ENCODE measurements at places on chromosomes 11 and 22. TPM values are rescaled to one million over a fixed set of nuclear protein-coding genes. Genes with fewer than 3 reads are reported as not detected.

GRCh38 chr11:2428322-2428795 lies 16.0 kb downstream of the TRPM5 start:
- DNase-seq, result peak; percentile 77

GRCh38 chr11:47469361-47470179 lies 20.6 kb upstream of the RAPSN start:
- DNase-seq, result no peak

DNA sequence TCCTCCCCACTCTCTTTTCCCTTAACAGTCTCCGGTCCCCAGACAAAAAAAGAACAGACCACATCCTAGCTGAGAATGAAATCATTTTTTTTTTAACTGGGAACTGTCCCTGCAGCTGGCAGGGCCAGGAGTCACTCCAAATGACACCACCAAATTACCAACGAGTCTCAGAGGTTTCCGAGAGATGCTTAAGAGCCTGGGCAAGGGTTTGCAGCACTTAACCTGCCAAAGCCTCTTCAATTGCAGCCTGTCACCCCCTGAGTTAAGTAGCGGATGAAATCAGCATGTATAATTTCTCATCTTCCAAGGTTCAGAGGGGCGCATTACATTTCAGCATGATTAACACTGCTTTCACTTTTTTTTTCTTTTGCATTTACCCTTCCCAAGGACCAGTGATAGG lies 71.8 kb downstream of the TENM4 start:
- no peak for DNase-seq

DNA sequence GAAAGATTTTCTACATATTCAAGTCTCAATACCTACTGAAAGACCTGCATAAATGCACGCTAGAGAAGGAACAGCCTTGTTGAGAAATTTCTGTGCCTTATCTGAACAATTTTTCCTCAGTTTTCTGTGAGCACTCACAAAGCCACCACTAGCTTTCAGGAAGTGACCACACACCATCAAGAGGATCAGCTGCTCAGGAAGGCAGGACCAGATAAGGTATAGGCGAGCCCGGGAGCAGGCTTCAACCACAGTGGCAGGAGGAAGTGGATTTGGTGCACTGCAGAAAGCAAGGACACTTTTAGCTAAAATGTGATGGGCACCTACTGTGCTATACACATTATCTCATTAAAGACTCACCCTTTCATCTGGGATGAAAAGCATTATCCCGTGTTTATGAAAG lies 220.8 kb downstream of the RAB38 start:
- no peak for DNase-seq

DNA sequence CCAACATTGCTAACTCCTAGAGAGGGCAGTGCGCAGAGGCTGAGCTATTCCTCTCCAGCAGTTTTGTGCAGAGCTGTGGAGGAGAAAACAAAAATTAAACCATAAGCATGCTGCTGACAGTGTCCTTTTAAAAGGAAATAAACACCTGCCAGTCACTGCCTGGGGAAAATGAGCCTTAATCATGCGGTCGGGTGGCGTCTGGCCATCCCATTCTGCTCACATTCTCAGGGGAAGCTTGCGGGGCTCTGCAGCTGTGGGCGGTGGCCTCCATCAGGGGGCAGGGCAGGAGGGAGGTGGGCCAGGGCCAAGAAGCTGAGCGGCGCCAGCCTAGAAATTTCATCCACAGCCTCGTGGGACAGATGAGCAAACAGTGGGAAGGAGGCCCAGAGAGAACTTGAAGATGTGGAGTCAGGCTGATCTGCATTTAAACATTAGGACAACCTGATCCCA lies 71.0 kb upstream of the TP53I11 start:
- DNase-seq, result no peak

GRCh38 chr11:64923944-64924909 lies at the start of gene PPP2R5B:
TSS of gene PPP2R5B (plus strand) at chr11:64924689. CDS start at chr11:64925735, 1,046 bp downstream.
- peak; percentile 93 for DNase-seq

DNA sequence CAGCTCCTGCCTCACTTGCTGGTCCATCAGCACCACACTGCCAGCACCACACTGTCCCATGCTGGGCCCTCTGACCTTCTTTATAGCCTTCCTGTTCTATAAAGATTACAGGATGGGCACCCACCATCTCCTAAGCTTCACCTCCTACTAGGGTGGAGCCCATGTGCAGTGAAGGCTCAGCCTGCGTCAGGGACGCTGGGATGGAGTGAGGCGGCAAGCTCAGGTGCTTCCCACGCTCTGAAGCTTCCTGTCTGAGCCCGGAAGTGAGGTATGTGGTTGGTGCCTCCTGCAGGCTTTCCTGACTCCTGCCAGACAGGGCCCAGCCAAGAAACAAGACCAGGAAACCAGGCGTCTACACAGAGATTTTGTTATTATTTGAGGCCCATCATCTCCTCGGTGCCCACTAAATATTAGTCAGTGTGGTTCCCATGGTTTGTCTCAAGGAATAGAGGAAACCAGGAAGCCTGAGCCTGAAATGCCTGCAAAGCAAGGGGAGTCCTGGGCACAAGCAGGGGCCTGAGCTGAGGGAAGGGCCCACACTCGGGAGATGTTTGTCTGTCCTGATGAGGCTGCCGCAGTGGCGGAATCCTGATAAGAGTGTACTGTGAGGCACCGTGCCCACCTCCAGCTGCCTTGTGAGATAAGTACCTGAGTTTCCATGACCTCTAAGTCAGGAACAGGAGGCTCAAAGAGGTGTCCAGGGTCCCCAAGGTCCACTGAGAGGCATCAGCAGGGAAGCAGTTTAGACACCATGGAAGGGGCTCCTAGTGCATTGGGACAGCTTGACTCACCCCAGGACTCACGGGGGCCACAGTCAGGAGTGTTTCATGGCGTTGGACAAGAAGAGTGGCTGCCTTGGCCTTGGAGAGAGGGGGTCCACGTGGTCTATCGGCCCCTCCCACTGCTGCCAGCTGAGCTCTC lies 22.0 kb downstream of the RSPH14 start:
- DNase-seq, result no peak

GRCh38 chr22:19816372-19817119 lies 38.1 kb downstream of the GNB1L start:
- no peak for DNase-seq

- no peak for DNase-seq
These were observed 151.6 kb upstream of the MTMR2 start for GRCh38 chr11:96075532-96075959.

DNA sequence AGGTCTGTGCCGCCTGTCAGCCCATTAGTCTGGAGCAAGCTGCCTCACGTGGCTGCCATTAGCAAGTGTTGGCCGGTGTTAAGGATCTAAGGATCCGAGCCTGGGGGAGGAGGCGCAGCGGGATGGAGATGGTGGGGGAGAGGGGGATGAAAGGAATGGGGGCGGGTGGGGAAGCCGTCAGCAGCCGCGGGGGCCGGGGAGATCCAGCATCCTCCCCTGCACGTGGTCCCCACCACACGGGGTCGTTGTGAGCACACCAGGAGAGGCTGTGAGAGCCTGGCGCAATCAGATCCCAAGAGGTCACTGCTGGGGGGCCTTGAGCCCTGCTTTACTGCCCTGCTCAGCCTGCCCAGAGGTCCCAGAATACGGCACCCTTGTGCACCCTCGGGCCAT lies 7.3 kb downstream of the CABP7 start:
- DNase-seq, result no peak

DNA sequence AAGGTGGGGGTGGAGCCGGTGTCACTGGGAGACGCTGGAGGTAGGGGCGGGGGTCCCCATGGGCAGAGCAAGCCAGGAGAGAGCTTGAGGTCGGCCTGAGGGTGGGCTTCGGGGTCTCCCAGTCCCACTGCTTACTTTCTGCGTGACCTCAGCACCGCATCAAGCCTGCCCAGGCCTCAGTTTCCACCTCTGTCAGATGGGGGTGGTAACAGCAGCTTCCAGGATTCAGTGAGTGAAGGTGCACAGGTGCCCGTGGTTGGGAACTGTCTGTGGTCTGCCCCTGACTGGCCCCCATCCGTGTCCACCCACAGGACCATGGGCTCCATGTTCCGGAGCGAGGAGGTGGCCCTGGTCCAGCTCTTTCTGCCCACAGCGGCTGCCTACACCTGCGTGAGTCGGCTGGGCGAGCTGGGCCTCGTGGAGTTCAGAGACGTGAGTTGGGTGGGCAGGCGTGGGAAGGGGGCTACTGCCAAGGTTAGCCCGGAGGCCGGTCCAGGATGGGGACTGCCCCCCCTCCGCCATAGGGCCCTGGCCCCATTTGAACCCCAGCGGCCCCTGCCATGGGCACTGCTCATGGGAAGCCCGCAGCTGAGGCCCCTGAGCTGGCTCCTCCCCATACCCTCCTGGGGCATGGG lies 2.2 kb downstream of the TCIRG1 start:
- DNase-seq, result no peak

DNA sequence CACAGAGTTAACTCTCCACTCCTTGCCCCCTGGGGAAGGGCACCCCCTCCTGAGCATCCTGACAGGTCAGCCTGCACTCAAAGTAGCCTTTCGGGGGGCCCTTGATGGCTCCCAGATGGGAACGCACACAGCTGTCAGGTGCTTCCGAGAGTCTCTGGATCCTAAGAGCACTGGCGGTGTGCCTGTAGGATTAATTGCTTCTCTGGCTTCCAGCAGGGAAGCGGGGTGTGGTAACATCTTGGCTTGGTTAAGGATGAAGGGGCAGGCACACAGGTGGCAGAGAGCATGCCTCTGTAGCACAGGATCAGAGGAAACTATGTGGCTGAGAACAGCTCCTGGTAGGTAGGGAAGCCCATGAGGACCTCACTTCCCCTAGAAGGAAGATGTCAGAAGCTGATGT lies 199.8 kb downstream of the MIAT start:
- no peak for DNase-seq

DNA sequence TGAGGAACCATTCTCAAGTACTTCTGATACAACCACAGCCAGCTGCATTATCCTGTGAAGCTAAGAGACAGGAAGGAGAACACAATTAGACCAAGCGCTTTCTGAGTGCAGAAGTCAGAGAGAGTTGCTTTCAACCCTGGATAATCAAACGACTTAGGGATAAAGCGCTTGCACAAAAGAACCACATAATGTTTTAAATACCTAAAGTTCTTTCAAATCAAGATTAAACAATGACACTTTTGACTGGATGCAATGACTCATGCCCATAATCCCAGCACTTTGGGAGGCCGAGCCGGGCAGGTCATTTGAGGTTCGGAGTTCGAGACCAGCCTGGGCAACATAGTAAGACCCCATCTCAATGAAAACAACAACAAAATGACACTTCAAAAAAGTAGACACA lies 145.1 kb downstream of the SWAP70 start:
- DNase-seq, result no peak

DNA sequence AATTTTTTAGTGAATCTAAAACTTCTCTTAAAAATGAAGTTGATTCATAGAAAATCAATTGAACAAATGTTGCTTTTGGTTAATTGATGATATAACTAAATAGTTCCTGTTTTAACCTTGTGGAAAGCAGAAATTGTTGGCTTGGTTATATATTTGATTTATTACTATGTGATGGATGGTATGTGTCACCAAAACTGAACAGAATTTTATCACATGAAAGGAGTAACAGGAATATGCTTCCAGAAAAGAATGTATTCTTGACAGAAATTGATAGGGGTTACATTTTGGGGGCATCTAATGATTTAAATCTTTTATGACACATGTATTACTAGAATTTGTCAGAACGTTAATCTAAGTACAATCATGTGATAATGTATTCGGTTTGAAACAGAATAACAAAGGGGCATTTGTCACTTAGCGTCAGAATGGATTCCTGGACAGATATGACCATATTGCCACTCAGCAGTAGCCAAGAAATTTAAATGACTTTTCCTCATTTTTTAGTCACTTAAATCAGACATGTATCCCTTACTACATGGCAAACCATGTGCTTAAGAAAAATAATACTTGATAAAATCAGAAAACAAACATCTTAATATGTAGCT lies 295.2 kb downstream of the GRM5 start:
- DNase-seq, result no peak

- no peak for DNase-seq
These were observed 33.8 kb downstream of the ADAMTS8 start for GRCh38 chr11:130394615-130395014.

DNA sequence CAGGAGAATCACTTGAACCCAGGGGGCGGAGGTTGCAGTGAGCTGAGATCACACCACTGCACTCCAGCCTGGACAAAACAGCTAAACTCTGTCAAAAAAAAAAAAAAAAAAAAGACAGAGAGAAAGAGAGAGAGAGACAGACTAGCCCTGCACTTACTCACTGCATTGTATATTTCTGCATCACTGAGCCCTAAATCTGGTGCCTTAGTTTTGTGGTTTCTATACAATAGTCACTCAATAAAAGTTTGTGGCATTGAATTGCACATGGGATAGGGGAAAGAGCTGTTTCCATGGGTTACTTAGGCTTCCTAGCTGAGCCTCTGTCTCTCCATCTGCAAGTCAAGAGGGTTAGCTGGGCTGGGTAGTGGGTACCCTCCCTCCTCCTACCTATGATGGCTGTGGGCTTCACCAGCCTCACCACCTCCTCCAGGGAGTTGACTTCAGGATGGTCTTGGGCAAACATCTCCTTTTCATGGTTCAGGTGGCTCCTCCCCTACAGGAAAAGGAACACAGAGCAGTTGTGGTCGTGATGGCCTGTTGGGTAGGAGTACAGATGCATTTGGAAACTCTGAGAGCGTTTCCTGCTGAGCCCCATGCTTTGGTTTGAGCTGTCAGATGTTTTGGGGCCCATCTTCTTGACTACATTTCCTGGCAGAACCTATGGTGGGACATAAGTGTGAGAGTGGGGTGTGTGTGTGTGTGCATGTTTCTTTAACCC lies 73.2 kb downstream of the CCDC81 start:
- DNase-seq, result no peak

- peak; percentile 38 for DNase-seq
These were observed 87.3 kb downstream of the NAT10 start for GRCh38 chr11:34192481-34193401.

GRCh38 chr11:114924042-114924441 lies 245.7 kb downstream of the NXPE2 start:
- no peak for DNase-seq

DNA sequence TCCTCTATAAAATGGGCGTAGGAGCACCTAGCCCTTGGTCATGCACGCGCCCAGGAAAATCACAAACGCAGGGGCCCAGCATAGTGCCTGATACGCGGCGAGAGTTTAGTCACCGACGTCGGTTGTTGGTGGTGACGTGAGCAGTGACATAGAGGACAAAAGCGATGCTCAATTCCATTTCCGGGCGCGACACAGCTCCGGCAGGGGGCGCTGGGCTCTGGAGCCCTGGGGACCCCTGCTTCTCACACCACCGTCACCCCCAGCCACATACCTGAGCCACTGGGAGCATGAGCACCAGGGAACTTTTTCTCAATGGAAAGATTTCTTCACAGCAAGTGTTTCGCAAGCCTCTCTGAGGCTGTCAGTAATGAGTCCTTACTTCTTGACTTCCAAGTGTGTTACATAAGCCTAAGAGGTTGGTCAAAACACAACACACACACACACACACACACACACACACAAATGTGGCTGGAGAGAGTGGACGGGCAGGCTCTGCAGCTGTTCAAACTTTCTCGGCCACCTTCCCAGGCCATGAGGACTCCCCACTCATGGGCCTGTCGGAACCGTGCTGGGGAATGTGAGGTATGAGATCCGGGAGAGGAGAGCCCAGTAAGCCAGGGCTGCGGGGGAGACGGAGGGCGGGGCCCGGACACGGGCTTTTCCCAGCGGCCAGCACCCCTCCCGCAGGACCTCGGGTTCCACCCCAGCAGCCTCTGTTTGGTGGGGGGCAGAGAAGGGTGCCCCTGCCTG lies 36.9 kb upstream of the LINC01488 start:
- DNase-seq, result peak; percentile 91

The SCGB1D4 gene
- total RNA-seq, result not detected

The SLC15A3 gene
- total RNA-seq, result 19.4 TPM

The CYTH4 gene
- 5.5 TPM for total RNA-seq

The PRODH gene
- total RNA-seq, result 11.5 TPM

The CD81 gene
- total RNA-seq, result 472 TPM

The NDUFC2 gene
- total RNA-seq, result 193 TPM

The INPP5J gene
- 14.4 TPM for total RNA-seq

Measured in prostate gland (tissue), 2 donors.